ENCODE measurements at places on chromosomes 1 and 21.

- no peak for DNase-seq
Observed at GRCh38 chr21:32094804-32095203, 184.0 kb downstream of the MIS18A start.

DNA sequence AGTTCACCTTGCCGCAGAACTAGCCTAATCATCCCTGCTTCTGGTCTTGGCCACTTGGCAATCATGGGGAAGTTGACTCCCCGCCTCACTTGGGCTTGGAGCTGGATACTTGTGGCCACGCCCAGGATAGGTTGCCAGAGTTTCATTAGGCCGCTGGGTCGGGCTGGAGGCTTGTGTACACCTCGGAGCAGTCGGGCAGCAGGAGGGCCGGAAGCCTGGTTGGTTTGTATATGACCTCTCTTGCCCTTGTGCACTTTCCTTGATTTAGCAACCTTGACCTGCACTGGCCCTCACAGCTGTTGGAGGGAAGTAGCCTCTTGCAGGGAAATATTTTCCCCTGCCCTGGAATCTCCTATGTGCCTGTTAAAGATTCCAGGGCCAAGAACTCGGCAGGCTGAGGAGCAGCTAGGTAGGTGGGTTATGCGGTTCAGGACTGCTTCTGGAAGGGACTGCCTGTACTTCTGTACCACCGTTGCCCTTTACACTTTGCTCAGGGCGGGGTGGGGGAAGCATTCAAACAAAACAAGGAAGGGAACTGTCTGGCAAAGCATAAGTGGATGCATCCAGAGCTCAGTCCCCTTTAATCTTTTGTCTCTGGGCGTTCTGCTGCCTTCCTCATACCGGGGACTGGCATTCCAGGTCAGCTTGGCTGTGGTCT lies 83.5 kb downstream of the UCK2 start:
- no peak for DNase-seq

DNA sequence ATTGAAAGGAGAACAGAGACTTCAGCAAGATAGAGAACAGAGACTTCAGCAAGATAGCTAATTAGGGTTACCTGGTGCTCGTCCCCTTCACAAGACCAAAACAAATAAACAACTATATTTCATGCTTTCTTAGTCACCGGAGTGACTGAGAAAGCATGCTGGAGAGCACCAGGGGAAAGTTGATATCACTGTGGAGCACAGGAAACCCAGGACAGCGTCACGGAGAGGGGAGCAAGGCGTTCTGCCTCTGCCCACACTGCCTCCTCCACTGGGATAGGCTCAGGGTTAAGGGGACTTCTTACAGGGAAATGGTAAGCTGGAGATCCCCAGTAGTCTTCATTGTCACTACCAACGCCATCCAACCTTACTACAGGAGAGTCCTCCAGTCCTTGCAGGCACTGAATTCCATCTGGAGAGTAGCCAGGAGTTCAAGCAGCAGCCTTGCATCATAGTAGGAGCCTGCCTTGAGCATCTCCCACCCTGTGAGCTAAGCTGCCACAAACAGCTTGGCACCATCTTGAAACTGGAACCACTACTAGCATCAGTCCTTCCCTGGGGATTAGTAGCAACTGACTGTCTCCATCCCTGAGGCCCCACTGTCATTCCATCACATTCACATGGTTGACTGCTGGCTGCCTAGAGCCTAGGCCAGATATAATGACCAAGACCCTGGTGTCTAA lies 239.4 kb downstream of the PLPP3 start:
- no peak for DNase-seq

DNA sequence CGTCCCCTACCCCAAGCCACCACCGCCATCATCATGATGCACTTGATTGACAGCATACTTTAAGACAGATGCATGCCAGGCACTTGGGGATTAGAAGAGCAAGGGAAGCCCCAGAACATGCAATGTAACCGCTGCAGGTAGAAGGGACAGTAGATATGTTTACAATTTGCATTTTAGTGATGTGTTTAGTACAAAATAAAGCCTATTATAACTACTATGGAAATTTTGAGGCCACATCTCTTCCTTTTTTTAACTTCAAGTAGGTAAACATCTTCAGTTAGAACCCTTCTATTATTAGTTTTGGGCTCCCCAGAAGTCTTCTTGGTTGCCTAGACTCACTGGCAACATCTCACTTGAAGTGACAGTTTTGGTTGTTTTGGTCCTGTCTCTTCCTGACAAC lies 25.3 kb downstream of the CR1L start:
- no peak for DNase-seq

- no peak for DNase-seq
Observed at GRCh38 chr1:193545171-193545570, 358.8 kb upstream of the B3GALT2 start.

Measured in GF-D8 (cell line).